ENCODE measurements at places on chromosomes 4 and X. TPM values are rescaled to one million over a fixed set of nuclear protein-coding genes. Genes with fewer than 3 reads are reported as not detected.
A peak's percentile ranks its signal among the peaks of the same experiment; 100 is the strongest.

GRCh38 chr4:19575924-19576323, 675.8 kb upstream of the SLIT2 start:
- DNase-seq, result no peak

- no peak for DNase-seq
Observed at GRCh38 chr4:141625023-141625422, 11.4 kb upstream of the IL15 start.

DNA sequence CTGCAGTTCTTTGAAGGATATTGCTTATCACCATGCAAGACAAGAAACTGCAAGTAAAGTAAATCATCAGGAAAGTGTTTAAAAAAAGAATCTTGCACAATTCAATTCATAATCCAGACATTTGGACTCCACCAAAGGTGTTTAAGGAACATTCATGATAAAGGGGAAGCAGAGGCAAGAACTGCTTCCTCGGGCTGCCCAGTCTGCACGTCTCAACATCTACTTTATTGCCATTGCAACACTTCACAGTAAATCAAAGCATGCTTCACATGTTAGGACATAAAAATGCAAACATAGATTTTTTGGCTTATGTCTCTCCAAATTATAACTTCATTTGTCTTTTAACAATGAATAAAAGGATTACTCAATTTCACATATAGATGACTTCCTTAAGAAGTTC, 42.5 kb downstream of the MID1 start:
- DNase-seq, result no peak

DNA sequence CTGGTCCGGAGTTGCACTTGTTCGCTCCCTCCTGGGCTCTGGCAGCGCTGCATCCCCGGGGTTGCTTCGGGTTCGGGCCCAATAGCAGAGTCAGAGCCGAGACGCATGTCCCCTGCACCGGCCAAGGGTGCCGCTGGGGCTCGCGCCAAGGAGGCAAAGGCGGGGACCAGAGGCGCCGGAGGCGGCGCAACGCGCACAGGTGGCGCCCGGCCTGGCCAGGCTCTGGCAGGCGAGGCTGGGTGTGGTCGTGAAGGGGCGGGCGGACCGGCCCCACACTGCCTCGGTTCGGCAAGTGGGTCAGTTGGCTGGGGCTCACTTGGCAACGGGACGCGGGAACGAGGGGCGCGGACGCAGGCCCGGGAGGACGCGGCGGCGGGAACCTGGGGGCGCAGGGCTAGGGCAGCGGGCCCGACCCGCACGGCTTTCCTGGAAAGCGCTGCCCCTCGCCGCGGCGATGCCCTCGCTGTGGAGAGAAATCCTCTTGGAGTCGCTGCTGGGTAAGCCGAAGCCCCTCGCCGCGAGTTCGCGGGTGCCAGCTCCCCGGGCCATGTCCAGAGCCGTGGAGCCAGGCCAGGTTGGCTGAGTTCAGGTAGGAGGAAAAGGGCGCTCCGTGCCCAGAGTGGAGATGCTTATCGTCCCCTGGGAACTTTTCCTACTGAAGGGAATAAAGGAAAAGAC, at the start of gene CWH43:
Gene CWH43 (plus strand): TSS at position 300 of the 678 bp plus-strand sequence. CDS start 155 bp downstream, at position 455.
- DNase-seq, result no peak

DNA sequence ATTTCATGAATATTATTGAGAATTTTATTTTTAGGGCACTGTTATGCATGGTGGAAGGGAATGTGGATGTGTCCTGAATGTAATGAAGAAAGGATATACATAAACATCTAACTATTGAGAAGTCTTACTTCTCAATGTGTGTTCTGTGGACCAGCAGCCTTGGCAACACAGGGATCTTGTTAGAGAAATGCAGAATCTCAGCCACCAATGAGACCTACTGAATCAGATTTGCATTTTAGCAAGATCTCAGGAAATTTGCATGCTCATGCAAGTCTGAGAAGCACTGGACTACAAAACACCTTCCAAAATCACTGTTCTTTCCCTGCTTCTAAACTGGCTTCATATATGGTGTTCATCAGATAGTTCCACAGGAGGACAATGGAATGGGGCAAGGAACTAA, 139.7 kb upstream of the WDFY3 start:
- no peak for DNase-seq

DNA sequence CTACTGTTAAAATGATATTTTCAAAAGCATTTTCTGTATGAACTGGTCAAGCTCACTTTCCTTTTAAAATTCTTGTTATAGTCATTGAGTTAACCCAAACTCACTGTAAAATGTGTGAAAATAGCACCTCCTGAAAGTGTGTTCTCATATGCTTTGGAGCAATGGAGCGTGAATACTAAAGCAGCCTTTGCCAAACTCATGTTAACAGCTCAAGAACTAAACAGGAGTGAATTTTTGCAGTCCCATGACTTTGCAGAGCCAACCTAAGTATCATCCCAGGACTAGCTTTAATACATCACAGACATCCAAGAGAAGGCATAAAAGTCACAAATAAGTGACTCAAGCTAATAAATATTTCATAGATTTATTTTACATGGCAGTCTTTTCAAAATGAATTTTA, 2.3 kb downstream of the AMMECR1 start:
- DNase-seq, result no peak

GRCh38 chr4:145276050-145276449, 95.7 kb upstream of the OTUD4 start:
- no peak for DNase-seq

DNA sequence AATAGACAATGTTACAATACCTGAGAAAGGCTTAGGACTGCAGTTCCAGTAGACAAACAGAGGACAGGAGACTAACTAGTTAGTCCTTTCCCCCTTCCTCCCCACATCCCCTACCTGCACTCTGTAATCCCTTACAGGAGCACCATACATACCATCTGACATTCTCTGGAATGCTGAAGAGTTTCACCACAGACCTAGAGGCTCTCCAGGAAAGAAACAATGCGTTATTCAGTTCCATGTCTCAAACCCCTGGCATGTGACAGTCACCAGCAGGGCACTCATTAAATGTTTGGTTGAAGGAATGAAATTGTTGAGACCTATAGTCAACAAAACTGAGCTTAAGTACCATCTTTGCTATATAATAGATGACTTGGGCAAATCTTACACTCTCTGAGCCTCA, 100.2 kb upstream of the USP38 start:
- no peak for DNase-seq

DNA sequence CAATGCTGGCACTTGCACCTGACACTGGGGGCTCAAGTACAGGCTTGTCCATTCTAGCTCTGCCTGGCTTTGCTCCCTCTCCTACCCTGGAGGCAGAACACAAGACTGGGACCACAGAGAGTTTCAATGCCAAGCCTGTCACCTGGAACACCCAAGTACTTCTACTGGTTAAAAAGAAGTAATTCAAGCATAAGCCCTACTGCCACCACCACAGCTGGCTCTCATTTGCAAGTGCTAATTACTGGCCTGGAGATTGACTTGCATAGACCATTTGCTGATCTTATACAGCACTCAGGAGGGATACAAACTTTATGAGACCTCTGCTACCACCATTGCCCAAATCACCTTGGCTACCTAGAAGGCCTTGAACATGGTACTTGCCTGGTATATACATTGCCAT, 1550.9 kb downstream of the C4orf33 start:
- DNase-seq, result no peak

DNA sequence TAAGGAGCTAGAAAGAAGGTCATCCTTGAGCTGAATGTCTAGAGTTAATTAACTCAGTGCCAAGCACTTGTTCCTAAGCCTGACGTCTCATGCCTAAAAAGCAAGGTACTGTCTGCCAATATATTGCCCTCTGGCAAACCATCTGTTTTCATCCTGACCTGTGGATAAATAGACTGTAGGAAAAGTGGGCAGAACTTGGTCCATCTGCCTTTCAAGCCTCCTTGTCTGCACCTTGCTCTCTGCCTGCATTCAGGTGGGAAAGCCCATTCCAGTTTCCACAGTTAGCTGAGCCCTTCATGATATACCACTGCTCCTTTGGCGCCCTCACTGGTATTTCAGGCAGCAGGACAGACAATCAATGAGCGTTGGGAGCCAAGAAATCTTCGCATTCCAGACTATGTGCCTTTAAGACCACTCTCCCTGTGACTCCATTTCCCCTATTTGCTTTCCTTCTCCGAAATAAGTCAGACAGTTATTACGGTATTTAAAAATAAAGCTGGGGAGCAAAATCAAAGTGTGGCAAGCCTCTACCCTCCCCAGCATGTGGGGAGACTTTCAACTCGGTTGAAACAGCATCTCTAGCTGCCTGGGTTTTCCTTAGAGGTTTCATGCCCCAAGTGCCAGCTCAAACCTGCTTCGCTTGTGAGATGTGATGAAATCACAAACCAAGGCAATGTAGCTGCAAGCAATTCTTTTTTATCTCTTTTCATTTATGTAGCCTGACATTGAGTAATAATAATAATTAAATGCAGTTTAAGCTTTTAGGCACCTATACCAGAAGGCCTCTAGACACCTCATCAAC, 2.5 kb upstream of the CCDC149 start:
- no peak for DNase-seq

DNA sequence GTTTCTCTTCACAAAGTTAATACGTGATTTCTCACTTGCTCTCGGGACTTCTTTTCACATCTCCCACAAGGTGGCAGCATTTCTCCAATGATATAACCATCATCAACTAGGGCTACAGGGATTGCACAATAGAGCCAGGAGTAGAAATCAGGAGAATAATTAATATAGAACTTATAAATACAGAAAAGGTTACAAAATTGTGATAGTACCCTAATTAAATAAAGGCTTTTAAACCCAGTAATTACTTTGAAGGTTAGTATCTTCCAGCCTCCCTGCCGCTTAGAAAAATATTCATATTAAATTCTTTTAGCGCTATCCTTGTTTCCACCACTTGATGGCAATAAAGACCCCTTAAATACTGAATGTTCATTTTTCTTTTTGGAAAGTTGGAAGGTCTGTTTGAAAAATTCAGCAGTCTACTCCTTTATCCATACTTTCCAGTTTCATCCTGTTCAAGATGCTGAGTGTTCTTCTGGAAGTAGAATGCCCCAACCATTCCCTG, 65.8 kb downstream of the RASGEF1B start:
- peak; percentile 73 for DNase-seq

DNA sequence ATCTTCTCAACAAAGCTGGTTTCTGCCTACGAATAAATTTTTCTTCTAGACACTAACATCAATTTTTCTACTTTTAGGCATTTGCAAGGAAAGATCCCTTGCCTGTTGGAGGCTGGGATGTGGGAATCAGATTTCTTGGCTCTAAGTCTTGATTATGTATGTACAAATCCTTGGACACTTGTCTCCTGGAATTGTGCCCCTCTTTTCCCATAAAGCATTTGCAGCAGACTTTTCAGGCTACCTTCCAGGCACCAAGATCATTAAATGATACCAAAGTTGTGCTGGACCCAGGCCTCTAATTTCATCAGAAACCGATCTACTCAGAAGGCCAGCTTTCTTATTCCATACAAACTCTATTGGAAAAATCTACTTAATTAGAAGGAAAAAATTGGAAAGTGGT, 339.5 kb upstream of the DIPK2B start:
- DNase-seq, result no peak

DNA sequence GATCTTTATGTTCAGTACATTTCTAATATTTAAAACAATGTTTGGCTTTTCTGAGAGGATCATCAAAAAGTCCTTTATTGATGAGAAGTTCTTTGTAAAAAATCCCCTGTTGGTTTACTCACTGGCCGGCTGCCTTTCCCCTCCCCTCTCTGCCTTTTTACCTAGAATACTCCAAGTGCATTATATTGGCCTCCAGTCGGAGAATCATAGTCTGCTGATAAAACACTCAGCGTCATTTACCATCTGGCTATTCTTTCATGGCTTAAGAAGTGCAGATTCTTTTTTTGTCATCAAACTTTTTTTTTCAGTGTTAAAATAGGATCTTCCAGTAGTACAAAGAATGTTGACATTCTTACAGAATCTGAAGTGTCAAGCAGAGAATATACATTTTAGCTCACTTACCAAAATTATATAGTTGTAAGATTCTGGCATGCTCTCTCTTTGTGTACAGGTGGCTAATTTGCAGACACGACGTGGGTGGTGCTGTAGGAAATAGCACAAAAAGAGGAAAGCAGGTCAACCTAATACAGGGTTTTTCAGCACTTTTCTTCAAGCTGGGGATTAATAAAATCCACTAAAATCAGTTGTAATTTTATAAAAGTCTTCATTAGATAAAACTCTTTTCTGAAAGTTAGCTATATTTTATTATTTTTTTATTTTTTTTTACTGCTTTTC, 731.8 kb downstream of the KCTD8 start:
- DNase-seq, result no peak

DNA sequence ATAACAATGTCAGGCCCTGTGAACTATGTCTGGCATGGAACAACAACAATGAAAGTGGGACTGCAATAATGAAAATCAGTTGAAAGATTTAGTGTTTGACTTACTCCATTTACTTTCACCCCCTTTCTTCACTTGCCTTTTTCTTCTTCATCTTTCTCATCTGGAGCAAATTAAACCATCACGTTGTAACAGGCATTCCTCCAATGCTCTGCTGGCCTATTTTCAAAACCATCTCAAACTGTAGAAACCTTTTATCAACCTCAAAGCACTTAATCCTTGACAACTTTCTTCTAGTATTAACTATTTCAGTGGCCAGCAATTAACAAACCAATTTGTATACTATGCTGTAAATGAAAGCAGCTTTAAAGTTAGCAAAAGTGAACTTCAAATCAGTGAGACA, 8.3 kb downstream of the KLHL13 start:
- no peak for DNase-seq

- no peak for DNase-seq
Observed at GRCh38 chrX:41518841-41519220, 71.7 kb downstream of the NYX start.

- peak; percentile 37 for DNase-seq
Observed at GRCh38 chr4:106238820-106239420, 77.1 kb downstream of the TBCK start.

TMLHE gene
- total RNA-seq, result 16.3 TPM

DCLK2 gene
- total RNA-seq, result 49.0 TPM

FGFRL1 gene
- 33.2 TPM for total RNA-seq

ARHGAP36 gene
- total RNA-seq, result not detected

SOWAHB gene
- total RNA-seq, result not detected

REELD1 gene
- not detected for total RNA-seq

HMX1 gene
- not detected for total RNA-seq

Measured in HFFc6 (cell line).